Testis (tissue), 5 donors: ENCODE measurements at places on chromosomes 2 and 18. TPM values are rescaled to one million over a fixed set of nuclear protein-coding genes. Genes with fewer than 3 reads are reported as not detected.

DNA sequence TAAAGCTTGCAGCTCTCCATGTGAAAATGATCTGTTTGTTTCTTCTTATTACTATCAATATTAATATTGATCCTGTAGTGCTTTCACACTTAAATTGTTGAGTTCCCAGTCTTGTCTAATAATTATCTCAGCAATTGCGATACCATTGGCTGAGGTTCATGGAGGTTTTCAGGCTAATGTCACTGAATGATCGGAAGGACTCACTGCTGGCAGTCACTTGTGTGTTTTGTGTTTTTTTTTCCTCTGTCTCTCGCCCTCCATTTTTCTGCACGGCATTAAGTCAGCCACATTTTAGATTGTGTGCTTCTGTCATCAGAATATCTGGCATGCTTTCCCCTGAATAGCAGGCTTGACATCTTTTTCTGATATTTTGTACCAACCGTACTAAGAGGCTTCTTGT is 43.7 kb downstream of the AGAP1 start:
- DNase-seq, result no peak

- no peak for DNase-seq
Observed at GRCh38 chr2:226220511-226220910, 579.1 kb downstream of the IRS1 start.

DNA sequence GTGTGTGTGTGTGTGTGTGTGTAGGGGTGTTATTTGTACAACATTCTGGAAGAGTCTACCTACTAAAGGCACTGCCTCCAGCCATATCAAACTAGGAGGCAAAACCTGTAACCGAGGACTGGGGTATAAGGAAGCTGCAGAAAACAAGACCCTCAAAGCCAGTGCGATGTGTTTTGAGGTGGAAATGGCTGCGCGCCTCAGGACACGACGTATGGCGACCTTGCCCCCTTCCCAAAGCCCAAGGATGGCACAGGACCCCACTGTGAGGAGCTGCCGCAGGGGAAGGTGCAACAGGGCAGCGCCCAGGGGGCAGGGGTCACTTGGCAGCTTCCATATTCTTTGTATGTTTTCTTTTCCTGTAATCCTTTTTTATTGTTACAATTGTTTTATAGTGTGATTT is 59.8 kb downstream of the CENPO start:
- DNase-seq, result no peak

Gene CTIF
- total RNA-seq, result 35.6 TPM

- no peak for DNase-seq
Observed at GRCh38 chr2:186968277-186968676, 119.3 kb upstream of the ZSWIM2 start.

- DNase-seq, result no peak
Observed at GRCh38 chr2:195486987-195487644, 169.9 kb upstream of the SLC39A10 start.

GRCh38 chr18:45365835-45366234 is 249.4 kb upstream of the SLC14A2 start:
- DNase-seq, result no peak

GRCh38 chr2:108325756-108326155 is 37.1 kb downstream of the SULT1C2 start:
- no peak for DNase-seq

DNA sequence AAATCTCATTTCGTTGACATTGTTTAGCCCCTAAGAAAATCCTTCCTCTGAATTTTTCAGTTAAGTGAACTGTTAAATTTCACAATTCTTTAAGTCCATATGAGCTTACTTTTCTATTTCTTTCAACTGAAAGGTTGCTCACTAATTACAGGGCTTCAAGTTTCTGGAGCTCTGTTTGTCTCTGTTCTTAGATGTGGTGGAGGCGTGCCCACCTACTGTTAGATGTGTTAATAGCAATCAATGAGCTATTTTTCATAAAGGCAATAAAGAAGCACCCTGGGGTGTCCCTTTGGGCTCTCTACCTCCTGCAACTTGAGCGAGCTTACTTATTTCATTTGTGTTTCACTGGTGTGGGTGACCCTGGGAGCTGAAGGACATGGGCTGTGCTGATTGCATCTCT is 25.0 kb downstream of the CREG2 start:
- DNase-seq, result no peak

Gene DSG2
- 5.9 TPM for total RNA-seq

Gene GPR45
- not detected for total RNA-seq

- DNase-seq, result no peak
Observed at GRCh38 chr18:1019191-1019590, 114.5 kb downstream of the ADCYAP1 start.

- DNase-seq, result no peak
Observed at GRCh38 chr18:26821181-26821580, 44.3 kb downstream of the AQP4 start.

GRCh38 chr2:55224761-55225261 is 7.3 kb downstream of the CLHC1 start:
- no peak for DNase-seq

Gene RBM43
- total RNA-seq, result 7.1 TPM

DNA sequence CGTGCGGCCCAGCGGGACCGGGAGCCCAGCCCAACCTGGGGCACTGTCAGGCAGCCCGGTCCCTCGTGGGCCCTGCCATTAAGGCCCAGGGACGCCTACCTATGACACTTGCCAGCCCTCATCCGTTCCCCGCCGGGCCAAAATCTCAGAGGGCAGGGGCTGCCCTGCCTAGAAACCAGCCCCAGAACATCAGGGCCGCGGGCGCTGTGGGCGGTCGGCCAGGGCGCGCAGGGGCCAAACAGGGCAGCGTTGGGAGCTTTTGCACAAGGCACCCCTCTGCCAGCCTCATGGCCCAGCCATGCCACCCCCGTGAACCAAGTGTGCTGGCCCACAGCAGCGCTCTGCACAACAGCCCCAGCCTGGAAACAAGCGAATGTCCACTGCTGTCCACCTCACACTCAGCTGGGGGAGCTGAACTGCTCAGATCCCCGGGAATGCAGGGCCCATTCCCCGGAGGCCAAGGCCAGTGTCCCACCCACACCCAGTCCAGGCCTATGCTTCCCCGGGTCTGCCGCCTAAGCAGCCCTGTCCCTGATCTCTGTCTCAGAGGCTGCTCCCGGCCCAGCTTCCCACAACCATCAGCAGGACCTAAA is 3.5 kb upstream of the NEURL3 start:
- DNase-seq, result no peak

Gene BCL2
- total RNA-seq, result 20.8 TPM

GRCh38 chr2:27288610-27289009 is 6.4 kb downstream of the TRIM54 start:
- DNase-seq, result no peak

Gene CBLN2
- 1.8 TPM for total RNA-seq

DNA sequence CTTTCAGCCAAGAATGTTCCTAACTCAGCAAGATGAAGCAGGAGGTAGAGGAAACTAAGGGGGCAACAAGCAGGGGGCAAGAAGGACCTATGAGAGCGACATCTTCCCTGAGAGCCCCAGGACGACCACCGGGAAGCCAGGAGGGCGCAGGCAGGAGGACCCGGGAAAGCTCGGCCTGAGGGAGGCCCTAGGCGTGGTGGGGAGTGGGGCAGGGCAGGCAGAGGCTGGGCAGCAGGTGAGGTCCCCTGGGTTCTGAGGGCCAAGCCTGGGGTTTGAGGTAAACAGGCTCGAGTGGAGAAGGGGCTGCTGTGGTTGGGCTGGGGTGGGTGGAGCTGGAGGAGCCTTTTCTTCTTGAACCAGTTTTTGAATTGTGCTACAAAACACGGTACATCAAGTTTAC is 1.3 kb upstream of the ALPI start:
- no peak for DNase-seq

DNA sequence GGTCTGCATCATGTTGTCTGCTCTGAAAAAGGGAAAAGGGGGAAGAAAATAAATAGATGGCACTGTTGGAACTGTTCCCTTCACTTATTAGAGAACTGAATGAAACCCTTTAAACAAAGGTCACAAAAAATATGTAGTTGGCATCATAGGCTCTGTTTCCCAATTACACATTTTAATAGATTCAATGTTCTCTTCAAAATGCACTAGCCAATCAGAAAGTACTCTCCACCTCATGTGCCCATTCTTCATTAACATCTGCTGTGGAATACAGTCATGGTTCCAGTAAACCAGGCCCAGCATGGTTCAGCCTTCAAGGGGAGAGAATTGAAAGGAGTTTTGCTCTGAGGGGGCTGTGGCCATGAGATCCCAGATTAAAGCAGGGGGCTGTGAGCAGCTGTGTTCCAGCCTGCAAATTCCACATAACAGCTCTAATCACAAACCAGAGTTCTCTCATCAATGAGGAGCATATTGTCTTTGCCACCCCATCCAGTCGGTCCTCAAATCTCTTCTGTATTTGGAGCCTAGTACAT is 165.9 kb upstream of the CREB1 start:
- no peak for DNase-seq

Gene IL1F10
- 0.68 TPM for total RNA-seq

- DNase-seq, result no peak
Observed at GRCh38 chr2:142742371-142743214, 134.9 kb upstream of the KYNU start.

GRCh38 chr2:113245276-113245711 is 33.4 kb downstream of the PAX8 start:
- no peak for DNase-seq

DNA sequence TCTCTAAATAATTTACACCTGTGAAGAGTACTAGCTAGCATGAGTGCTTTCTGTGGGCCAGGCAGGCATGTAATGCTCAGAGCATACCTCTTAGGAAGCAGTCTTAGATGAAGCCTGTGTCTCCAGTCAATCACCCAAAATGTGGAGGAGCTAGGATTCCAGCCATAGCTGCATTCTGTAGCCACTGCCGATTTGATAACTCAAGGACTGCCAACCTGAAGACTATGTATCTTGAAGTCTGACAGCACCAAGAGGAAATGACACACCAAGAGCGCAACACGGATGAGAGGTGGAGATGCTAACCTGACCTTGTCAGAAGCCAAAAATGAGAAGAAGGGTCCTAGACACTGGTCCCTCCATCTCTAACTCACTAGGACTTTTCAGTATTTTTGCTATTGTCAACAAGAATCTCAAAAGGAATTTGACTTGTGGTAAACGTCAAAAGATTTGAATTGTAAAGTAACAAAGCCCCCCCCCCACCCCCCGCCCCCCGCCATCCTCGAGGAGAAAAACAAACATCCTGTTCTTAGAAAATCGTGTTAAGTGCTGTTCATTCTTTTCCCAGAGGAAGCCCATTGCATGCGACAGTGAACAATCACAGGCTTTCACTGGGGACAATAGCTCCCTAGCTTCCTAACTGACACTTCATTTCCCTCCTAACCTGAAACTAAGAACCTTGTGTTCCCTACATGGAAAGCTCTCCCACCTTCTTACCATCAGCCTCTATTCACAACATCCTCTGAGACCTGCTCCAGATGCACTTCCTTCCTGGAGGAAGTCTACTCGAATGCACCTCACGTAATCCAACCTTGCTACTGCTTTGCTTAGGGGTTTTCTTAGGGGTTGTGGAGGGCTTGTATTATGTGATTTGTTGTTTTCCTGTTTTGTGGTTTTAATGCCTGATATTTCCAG is 14.7 kb downstream of the CDC42EP3 start:
- DNase-seq, result no peak
